ENCODE measurements at places on chromosomes 6 and 20.

DNA sequence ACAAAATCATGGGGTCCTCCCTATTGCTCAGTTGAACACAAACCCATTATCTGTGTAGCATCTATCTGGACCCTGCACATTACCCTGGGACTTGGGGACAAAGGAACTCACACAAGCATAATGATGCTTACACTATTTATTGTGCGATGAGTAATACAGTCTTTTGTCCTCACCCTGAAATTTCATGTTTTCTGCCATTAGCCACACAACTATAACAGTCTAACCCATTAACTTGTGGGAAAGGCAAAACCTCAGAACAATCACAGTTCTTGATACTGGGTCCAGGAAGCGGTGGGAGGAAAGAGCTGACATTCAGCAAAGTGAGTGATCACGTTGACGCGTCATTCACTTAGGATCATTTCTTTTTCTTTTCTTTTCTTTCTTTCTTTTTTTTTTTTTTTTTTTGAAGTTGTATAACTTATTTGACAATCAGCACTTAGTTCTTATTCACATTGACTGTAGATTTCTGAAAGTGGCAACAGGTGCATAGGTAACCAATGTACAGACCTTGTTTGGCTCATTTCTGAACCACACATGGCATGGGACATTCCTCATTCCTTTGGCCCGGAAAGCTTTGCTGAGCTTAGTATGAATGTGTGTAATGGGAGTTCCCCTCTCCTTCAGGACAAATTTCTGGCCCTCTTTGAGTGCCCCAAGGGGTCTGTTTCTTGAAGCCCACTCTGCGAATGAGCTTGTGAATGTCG is 94.8 kb upstream of the CNKSR3 start:
- DNase-seq, result no peak

GRCh38 chr6:32068867-32069266 is 30.7 kb downstream of the CYP21A2 start:
- no peak for DNase-seq

DNA sequence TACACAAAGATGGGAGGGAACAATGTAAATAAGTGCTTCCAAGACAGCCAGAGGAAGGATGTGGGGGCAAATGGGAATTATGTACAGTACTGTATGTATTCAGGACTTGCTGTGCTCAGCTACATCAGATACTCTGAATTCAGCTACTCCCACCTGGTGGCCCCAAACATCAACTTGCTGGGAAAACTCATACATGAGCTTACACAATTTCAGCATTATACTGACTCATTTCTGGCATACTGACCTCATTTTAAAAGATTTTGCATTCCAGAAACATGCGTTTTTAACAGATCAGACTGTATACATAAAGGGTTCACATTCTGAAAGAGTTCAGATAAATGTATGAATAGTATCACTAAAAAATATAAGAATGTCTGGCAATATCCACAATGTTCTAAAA is 59.7 kb downstream of the GPX5 start:
- no peak for DNase-seq

- DNase-seq, result no peak
These were observed 17.9 kb upstream of the HLA-C start for GRCh38 chr6:31289788-31290187.

DNA sequence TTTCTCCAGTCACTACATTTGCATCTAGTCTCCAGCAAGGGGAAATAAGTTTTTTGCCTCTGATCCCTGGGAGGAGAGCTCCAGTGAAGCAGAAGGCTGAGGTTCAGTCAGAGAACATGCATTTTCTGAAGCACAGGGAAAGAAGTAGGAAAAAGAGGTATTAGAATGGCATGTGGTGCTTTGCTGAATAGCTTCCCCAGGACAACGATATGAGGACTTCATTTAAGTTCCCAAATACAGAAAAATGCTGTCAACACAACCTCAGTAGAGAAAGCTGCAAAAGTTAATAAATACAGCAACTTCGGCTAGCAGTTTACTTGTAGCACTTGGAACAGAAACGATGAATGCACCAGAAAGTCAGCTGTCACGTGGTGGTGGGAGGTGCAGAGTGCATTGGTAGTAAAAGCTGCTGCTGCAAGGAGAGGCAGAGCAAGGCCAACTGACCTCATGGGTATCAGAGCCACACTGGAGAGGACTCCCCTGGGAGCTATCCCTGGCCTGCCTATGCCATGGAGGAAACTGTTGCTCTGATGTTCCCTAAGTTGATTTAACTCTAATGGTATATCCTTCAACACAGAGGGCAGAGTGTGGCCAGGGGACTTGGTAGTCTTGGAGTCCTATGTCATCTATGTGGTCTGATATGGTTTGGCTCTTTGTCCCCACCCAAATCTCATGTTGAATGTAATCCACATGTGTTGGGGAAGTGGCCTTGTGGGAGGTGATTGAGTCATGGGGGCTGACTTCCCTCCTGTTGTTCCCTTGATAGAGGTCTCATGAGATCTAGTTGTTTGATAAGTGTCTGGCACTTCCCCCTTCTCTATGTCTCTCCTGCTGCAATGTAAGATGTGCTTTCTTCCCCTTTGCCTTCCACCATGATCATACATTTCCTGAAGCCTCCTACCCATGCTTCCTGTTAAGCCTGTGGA is 85.9 kb downstream of the ADTRP start:
- no peak for DNase-seq

- no peak for DNase-seq
These were observed 328.8 kb upstream of the MANEA start for GRCh38 chr6:95248499-95248898.

DNA sequence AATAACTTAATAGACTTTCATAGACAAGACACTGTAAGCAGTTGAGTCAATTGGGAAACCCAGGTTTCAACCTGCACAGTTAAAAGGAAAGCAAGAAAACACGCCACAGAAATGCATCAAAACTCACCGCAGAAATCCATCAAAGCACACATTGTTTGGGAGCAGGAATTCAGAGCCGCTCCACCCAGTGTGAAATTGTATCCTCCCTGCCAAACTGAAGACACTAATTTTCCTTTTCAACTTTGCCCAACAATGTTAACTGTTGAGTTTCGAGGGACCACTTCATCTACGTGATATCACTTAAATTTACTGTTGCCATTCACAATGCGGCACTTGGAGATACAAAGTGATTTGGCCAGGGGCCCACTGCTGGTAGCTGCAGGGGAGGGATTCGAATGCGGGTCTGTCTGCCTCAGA is 92.7 kb downstream of the DACT2 start:
- DNase-seq, result no peak

DNA sequence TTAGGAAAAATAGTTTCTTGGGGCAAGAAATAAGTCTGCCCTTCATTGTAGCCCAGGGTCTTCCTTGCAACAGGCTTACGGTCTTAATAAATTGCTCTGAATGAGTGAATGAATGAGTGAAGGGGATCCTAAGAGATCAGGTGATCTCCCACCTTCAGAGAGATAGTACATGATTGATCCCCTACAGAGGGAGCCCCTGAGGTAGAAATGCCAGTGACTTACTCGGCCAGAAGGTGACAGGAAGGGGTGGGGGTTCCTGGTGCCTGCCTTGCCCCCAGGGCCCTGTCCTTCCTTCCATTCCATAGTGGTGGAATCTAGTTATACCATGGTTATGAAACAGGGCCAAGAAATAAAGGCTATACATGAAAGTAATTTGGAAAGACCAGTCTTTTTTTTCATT is 215.3 kb upstream of the SSTR4 start:
- DNase-seq, result no peak

DNA sequence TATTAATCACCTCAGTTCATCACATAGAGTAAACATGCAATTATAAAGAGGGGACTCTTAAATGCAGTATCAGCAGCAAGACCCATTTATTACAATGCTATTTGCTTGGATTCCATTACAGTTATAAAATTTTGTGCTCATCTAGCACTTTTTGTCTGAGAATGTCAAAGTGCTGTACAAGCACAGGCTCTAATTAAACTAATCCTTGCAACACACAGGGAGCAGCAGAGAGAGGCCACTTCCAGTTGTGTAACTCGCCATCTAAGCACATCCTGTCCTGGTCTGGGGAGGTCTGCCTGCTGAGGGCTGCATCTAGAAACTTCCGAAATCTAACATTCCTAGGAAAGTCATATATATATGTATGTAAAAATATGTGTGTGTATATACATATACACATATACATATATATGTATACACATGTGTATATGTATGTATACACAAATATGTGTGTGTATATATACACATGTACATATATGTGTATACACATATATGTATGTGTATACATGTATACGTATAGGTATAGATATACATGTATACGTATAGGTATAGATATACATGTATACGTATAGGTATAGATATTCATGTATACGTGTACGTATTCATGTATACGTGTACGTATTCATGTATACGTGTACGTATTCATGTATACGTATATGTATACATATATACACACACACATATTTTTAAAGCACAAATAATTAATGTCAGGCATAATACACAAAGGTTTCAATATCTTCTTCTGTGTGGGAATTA is 136.4 kb upstream of the JARID2 start:
- no peak for DNase-seq

DNA sequence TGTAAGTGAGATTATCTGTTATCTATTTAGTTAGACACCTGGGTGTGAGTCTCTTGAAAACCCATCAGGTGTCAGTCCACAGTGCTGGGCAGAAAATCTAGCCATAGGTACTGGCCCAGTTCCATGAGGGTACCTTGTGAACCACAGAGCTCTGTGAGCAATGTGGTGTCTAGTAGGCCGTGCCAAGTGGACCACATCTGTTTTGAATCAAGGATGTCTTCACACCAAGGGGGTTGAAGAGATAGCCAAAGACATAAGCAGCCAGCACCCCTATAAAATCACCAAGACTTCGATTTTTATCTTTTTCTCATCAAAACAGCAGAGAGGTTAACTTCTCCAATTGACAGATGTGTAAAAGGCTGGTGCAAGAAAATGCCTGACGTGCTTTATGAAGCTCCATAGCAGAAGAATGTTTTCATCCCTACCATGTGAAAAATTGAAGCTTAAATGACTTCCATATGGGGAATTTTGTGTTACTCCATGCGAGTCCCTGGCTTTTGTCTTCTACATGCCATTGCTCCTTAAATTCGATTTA is 368.7 kb downstream of the HAO1 start:
- no peak for DNase-seq

GRCh38 chr6:30970946-30971345 is 12.6 kb upstream of the MUC21 start:
- no peak for DNase-seq

DNA sequence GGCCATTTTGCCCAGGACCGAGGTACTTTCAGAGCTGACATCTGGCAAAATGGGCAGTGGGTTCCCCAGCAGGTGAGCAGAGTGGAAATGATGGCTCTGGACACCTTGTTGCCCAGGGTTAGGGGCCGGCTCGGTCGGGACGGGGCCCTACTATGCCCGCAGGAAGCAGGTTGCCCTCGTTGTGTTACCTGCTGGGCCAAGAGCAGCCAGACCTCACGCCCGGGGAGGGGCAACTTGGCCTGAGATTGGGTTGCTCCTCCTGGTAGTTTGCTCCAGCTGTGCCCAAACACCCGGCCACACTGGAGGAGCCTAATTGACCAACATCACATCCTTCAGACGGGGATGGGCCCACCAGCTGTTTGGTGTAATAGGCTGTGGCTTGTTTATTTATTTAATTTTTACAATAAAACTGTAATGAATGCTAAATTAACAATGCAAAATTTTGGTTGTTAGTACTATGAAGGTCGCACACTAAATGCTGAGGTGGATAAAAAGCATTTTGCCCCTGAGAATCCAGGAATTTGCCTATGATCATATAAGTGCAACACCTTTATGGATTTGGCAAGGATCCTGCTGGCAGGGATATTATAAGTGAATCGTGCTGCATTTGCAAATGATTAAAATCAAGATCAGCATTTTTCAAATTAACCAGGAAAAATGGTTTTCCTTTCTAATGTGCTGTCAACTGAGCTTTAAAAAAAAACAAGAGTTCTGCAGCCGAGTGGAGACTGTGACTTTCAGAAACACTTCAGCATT is 26.6 kb upstream of the PCMTD2 start:
- no peak for DNase-seq

DNA sequence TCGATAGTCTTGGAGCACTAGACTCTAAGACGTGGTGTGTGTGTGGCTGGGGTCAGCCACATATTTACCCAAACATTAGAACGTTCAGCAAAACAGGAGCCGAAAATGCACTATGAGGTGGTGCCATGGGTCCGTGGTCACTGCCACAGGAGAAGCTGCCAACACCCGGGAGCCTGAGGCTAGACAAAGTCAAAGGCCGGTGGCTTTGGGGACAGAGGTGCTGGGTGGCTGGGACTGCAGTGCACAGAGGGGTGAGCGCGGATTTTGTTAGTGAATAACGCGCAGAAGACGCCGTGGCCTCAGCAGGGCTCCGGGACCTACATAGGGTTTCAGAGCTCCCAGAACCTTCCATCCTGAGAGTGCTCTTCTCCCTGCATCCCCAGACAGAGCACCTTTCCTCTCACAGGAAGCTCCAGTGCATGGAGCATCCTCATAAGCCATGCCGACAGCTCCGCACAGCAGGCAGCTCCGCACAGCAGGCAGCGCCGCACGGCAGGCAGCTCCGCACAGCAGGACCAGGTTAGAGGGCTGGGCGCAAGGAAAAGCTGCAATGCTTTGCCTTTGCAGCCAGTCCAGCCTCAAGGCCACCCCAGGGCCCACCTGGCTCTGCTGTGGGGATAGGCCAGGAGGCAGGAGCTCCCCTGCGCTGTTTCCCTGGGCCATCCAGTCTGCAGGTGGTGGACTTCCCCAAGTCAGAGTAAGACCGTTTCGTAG is 304.1 kb downstream of the TAF4 start:
- DNase-seq, result peak; percentile 45

DNA sequence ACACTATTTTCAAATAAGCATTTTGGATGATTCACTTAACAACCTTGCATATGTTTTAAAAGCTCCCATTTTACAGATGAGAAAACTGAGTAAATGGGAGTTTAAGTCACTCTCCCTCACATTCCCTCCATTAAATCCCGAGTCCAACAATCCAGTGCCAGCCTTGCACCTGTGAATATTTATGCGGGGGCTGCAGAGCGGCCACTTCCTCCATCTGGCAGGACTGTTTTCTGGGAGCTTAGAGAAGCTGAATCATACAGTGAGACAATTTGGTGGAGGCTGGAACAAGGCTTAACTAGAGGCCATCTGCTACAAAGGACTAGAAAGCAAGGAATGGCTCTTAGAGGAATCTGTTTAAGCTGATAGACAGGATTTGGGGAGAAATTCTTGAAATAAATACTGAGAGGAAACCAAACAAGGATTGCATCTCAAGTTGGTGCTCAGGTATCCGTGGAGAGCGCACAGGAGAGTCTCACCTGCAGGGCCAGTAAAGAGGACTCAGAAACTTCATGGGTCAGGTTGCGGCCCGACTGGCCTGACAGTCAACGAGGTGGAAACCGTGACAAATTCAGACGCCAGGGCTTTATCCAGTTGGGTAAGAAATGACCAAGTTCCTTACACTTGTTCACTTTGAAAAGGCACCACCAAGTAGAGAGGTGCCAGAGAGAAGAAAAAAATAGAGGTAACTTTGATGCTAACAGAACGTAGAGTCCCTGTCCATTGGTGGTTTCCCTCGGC is 478.5 kb downstream of the QKI start:
- DNase-seq, result no peak
